Ovary (tissue), 10 donors: ENCODE measurements at places on chromosomes 2 and 18.

GRCh38 chr2:96530144-96530430, 6.5 kb upstream of the ARID5A start:
- H3K36me3 ChIP-seq: no peaks in the 10 kb centered on the region
- H3K4me1 ChIP-seq: peaks cover 14% of the 10 kb centered on the region
- H3K27ac ChIP-seq: no peak overlapping the region
- H3K27me3 ChIP-seq: no peaks in the 10 kb centered on the region

- no peak overlapping the region for H3K27ac ChIP-seq
- no peaks in the 10 kb centered on the region for H3K36me3 ChIP-seq
- DNase-seq: no peak
- no peaks in the 10 kb centered on the region for H3K27me3 ChIP-seq
Observed at GRCh38 chr2:127984551-127984950, 43.3 kb downstream of the SAP130 start.

DNA sequence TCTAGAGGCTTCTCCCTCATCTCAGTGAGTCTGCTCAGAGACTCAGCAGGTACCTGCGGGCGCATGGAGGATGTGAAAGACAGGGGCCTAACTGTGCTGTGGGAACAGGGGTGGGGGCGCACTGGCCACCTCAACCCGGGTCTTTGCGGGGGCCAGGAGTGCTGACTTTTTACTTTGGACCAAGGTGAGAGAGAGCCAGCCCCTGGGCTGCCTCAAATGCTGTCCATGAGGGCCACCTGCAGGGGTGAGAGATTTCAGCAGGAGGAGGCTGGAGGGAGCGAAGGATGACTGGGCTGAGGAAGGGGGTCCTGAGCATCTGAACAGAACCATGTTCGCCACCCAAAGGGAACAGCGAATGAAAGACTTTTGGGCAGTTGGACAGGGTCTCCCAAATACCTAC, 129.4 kb downstream of the TNS1 start:
- peaks cover 7% of the 10 kb centered on the region for H3K4me1 ChIP-seq
- H3K36me3 ChIP-seq: no peaks in the 10 kb centered on the region
- H3K4me3 ChIP-seq: no peak overlapping the region
- no peaks in the 10 kb centered on the region for H3K27me3 ChIP-seq

GRCh38 chr2:25371253-25372241, 29.8 kb upstream of the DNMT3A start:
- no peaks in the 10 kb centered on the region for H3K36me3 ChIP-seq
- H3K4me3 ChIP-seq: no peak overlapping the region
- DNase-seq: peak; percentile 26
- no peaks in the 10 kb centered on the region for H3K27me3 ChIP-seq
- peaks cover 3% of the 10 kb centered on the region for H3K4me1 ChIP-seq
- H3K27ac ChIP-seq: no peak overlapping the region

DNA sequence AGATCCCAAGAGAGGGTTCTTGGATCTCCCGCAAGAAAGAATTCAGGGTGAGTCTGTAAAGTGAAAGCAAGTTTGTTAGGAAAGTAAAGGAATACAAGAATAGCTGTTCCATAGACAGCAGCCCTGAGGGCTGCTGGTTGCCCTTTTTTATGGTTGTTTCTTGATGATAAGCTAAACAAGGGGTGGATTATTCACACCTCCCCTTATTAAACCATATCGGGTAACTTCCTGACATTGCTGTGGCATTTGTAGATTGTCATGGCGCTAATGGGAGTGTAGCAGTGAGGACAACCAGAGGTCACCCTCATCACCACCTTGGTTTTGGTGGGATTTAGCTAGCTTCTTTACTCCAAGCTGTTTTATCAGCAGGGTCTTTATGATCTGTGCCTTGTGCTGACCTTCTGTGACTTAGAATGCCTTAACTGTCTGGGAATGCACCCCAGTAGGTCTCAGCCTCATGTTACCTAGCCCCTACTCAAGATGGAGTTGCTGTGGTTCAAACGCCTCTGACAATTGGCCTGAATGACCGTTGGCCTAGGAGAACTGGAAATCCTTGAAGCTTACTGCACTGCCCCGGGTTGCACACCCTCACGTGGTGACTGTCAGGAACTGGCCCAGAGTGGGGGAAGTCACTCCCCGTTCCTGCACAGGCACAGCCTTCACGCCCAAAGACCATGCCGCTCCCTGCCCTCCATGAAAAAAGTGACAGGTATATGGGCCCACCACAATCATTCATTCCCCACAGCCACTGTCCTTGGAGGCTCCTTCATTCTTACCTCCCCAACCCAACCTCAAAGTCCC, 136.9 kb downstream of the SEPTIN10 start:
- H3K27me3 ChIP-seq: no peaks in the 10 kb centered on the region
- H3K4me3 ChIP-seq: no peak overlapping the region
- DNase-seq: no peak
- no peaks in the 10 kb centered on the region for H3K36me3 ChIP-seq
- peaks cover 5% of the 10 kb centered on the region for H3K4me1 ChIP-seq
- no peak overlapping the region for H3K27ac ChIP-seq

DNA sequence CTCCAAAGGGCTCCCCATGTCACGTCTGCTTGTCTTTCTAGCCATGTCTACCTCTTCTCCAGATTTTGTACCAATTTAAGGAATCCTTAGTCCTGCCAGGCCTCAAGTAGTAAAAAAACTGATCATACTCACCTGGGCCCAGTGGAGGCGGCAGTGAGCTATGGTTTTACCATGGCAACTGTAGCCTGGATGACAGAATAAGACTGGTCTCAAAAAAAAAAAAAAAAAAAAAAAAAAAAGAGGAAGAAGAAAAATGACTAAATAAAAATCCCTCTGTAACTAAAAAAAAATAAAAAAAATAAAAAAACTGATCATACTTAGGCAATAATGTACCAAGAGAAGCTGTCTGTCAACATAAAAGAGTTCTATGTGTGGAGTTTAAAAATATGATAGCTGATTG, 221.6 kb downstream of the NR4A2 start:
- no peak for DNase-seq
- no peaks in the 10 kb centered on the region for H3K4me1 ChIP-seq
- H3K27ac ChIP-seq: no peak overlapping the region
- H3K27me3 ChIP-seq: no peaks in the 10 kb centered on the region
